Activated T-cell treated with anti-CD3 and anti-CD28 coated beads for 24 hours (primary cell): ENCODE measurements at places on chromosomes 1 and 21.
A peak's percentile ranks its signal among the peaks of the same experiment; 100 is the strongest.

DNA sequence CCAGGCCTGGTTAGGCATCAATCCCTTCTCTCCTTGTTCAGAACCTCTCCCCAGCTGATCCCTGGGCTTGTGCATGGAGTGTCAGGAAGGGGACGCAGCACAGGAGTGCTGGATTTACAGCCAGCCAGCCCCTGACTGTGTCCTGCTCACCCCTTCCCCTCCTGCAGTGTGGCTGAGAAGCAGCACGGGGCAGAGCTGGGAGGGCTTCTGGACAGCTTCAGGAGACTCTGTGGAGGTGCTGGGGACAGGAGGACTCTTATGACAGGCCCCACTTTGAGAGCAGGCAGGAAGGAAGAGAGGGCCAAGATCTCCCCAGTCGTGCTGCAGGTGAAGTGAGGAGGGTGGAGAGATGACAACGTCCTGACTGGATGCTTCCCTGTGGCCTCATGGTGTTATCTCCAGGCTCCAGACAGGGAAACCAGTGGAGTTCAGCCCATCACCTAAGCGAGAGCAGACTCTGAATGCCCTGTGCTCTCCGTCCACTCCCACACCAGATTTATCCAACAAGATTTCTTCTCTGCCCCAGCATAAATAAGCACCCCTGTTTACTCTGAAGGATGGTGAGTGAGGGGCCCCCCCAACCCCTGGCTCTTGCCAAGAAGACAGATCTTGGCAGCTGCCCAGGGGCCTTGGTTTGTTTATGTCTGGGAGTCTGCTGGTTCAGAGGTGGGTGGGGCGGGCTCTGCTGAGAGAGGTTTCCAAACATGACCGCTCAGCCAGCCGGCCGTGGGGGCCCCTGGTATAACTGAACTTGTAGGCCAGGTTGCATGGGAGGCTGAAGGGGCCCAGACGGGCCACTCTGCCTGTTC is 21.3 kb downstream of the TMCC2 start:
- no peak for DNase-seq

- DNase-seq = peak; percentile 58
Observed at GRCh38 chr1:179883745-179884138, 1.7 kb downstream of the TOR1AIP1 start.

- no peak for DNase-seq
Observed at GRCh38 chr1:5768014-5768413, 224.2 kb downstream of the NPHP4 start.

GRCh38 chr1:20211511-20211931 is 25.2 kb upstream of the PLA2G2C start:
- no peak for DNase-seq

- DNase-seq = no peak
Observed at GRCh38 chr1:204756811-204757210, 71.3 kb upstream of the LRRN2 start.

DNA sequence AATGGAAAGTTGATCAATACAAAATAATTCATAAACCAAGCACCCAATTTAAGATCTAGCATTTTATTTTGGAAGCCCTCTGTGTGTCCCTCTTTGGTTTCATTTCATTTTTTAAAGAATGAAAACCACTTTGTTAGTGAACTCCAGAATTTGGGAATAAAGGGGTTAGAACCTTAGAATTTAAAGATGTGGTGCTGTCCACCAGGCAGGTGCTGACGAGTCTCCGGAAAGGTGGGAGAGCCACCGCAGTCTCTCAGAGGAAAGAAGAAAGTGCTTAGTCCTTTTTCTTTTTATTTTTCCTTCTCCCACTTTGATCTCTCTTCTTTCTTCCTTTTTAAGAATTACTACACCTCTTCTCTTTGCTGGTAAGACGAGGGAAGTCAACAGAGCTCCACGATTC is 20.5 kb upstream of the HIVEP3 start:
- DNase-seq = no peak

- no peak for DNase-seq
Observed at GRCh38 chr1:18633422-18634155, 2.9 kb downstream of the PAX7 start.
